ENCODE measurements at places on chromosomes 3 and 15. TPM values are rescaled to one million over a fixed set of nuclear protein-coding genes. Genes with fewer than 3 reads are reported as not detected.
A peak's percentile ranks its signal among the peaks of the same experiment; 100 is the strongest.

DNA sequence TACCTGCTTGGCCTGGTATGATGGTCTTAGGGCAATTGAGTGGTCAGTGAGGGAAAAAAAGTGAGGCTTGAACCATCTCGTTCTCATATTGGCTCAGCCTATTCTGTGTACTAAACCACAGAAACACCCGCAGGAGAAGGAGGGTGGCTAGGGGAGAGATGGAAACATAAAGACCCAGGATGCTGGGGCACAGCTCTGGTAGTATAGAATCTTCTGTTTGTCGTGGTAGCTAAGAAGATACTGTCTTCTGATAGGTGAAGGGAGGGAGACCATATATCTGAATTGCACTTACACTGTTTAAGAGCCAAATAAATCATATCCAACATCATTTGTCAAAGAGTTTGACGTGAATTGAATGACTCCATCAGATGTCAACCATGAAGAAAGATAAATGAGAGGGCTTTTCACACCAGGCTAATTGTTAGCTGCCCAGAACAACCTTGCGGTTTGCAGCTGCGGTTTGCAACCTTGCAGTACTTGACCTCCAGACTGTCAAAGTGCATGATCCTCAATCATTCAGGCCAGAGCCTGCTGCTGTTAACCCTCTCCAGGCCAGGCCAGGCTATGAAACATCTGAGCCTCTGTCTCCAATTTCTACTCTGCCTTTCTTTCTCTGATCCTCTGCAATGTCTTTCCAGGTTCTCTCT is 40.9 kb upstream of the PIK3R4 start:
- no peak for DNase-seq

DNA sequence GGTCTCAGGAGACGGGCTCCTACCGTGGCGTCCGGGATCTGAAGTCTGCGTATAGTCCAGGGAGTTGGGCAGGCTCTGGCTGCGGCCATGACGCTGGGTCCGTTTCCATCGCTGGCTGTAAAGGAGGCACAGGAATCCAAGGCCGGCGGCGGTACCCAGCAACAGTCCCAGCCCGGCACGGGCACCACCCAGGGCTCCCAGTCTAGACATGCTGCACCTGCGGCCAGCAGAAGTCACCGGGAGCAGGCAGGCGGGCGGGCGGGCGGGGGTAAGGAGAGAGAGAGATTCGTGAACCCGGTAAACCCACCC is 526 bp downstream of the RMDN3 start:
- no peak for DNase-seq

- peak; percentile 55 for DNase-seq
Observed at GRCh38 chr15:100001405-100001804, 268.2 kb upstream of the LYSMD4 start.

DNA sequence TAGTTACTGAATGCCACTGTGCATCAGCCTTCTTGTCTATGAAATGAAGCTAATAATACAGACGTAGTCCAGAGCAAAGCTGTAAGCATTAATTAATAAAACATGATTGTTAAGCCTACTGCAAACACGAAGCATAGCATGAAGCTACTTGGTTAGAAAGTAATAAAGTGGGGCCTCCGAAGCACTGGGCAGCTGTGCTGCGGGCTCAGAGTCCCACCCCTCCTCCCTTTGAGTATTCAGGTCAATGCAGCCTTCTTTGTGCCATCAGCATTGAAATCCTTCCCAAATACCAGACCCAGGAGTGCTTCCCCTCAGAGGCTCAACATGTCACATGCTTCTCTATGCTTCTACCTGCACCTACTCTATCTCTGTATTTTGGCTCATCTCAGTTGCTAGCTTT is 1112.6 kb downstream of the IGSF11 start:
- no peak for DNase-seq

DNA sequence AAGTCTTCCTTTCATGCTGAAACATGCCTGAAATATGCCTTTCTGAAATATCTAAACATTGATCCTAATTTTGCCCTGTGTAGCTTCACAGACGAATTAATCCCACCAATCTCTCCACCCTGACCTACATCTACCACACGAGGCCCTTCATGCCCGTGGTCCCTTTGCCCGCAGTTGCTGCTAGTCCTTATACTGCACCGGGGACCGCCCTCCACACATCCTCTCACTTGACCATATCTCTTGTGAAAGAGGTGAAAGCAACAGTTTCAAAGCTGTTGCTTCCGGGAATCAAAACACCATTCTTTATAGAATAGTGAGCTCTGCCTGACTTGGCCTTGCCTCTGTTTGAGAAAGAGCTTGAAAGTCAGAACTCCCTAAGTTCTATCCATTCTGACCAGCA is 499.5 kb downstream of the NTRK3 start:
- DNase-seq = no peak

- no peak for DNase-seq
Observed at GRCh38 chr15:28079313-28079969, 19.7 kb downstream of the OCA2 start.

DNA sequence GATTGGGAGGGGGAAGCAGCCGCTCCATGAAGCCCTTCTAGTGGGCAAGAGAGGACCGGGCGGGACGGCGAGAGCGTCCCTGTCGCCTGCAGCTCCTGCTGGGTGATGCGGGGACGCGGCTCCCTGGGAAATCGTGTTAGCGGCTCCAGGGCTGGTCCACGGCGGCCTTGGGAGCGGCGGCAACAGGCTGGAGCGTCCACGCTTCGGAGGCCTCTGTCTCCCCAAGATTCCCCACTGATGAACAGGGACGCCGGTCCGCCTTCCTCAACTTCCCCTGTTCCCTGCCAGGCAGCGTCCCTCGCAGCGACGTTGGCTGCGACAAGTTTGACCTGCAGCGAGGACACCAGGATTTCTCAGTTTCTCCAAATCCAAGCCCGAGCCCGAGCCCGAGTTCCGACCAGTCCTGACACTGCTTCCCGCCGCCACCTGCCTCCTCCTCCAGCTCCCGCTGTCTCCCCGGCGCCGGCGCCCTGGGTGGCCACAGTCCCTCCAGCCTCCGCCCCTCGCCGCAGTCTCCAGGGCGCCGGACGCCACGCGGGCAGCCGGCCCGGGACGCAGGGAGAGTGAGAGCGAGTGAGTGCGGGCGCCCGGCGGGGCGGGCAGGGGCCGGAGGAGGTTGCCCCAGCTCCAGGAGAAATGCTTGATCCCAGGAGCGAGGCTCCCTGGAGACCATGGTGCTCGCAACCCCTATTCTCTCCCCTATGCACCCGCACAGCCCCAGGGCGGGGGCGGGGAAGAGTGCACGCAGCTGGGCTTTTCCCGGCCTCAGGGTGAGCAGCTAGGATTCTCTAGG is 78.1 kb upstream of the RNF7 start:
- DNase-seq = peak; percentile 87

- no peak for DNase-seq
Observed at GRCh38 chr3:103059432-103059831, 624.6 kb downstream of the ZPLD1 start.

- no peak for DNase-seq
Observed at GRCh38 chr3:105801397-105801796, 67.4 kb downstream of the CBLB start.

- no peak for DNase-seq
Observed at GRCh38 chr3:10380906-10381305, 60.0 kb upstream of the SEC13 start.

- no peak for DNase-seq
Observed at GRCh38 chr3:13705702-13706280, 156.9 kb downstream of the FBLN2 start.

GRCh38 chr3:37963635-37964034 is 27.0 kb upstream of the VILL start:
- DNase-seq = no peak

DNA sequence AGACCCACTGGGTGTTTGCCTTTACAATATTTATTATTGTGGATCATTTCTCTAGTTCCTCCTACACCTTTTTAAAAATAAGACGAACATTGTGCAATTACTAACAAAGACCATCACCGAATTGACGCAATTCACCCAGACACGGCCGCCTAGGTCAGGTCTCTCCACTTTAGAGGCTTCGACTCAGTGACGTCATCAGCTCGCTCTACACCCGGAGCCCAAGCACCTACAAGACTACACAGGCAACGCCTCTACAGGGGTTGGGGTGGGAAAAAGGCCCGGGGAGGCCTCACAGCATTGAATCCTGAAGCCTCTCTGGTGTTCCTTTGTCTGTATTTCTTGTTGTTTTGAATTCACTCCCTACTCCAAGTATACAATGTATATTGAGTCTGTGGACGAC is 16.6 kb downstream of the ZIC4 start:
- DNase-seq = no peak

DNA sequence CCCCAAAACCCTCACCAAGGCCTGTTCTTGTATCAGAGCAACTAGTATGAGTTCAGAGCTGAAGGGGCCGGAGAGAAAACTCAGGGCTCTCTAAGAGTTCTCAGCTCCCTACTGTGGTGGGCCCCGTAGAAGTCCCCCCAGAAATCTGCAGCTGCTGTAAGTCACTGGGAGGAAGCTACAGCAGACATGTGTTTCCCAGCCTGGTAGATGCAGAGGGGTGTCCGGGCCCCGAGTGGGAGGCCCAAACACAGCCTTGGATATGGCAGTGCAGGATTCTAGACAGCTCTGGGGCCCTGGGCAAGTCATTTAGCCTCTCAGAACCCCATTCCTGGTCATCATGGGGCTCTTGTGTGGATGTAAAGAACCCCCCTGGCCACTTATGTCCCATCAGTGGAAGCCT is 39.2 kb upstream of the CSPG4 start:
- DNase-seq = no peak

- DNase-seq = peak; percentile 60
Observed at GRCh38 chr3:137946356-137946973, 63.5 kb upstream of the CLDN18 start.

DNA sequence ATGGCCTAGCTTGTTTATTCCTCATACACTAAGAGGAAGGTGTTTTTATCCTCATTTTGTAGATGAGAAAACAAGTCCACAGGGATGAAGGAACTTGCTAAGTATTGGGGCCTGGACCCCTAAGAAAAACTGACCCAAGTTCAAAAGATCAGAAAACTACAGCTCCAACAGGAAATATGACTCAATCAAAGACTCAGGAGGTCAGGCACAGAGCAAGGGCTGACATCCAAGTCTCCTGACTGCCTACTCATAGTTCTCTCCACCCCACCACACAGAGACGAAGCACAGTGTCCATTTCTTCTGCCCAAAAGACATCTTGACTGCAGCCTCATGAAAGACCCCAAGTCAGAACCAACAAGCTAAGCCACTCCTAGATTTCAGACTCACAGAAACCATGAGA is 26.9 kb upstream of the TPM1 start:
- no peak for DNase-seq

DNA sequence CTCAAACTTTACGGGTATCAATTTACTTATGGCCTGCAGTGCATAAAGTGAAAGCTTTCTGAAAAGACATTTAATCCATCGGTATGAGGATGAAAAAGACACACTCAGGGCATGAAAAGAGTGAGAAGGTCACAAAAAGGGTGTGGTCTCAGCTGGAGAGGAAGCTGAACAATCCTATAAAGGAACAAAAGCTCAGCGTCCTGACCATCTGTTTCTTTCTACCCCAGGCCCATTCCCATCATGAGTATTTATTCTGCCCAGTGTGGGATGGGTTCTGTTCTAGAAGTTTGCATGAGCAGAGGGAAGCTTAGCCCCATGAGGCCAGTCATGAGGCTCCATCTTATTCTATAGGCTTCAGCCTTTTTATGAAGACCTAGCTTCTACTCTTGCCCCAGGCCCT is 144.6 kb downstream of the LPP start:
- no peak for DNase-seq

DNA sequence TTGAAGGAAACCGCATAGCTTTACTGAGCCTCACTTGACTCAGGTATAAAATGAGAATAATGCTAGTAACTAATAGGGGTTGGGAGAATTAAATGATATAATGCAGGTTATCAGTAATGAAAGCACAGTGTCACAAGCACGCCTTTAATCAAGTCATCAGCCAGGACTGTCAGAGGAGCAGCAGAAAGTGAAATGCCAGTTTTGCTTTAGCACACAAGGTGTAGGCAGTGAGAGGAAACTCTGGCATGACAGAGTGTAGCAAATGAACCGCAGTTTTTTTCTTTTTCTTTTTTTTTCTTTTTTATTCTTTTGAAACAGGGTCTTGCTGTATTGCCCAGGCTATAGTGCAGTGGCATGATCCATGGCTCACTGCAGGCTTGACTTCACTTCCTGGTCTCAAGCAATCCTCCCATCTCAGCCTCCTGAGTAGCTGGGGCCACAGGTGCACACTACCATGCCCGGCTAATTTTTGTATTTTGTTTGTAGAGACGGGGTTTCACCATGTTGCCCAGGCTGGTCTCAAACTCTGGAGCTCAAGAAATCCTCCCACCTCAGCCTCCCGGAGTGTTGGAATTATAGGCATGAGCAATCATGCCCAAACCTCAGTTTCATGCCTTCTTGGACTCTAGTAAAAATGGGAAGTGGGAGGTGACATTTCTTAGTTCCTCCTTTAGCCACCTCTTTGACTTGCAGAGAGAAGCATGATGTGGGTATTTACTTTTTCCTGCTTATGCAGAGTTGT is 9.7 kb upstream of the SCAANT1 start:
- DNase-seq = no peak

DNA sequence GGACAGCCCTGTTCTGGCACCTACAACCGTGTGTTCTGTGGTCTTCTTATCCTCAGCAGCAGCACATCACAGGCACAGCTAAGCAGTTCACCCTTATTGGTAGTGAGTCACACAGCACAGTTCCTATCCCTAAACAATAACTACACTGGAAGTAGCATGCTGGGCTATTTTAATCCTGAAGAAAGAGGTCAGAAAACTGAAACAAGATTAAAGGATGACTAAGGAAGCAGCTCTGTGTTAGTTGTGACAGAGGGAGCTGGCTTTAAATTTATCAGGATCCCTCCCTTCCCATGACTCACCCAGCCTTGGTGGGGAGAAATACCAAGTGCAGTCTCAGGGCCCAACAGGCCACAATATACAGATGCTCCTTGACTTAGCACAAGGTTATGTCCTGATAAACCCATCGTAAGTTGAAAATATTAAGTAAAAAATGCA is 144.3 kb downstream of the ERC2 start:
- DNase-seq = no peak

DNA sequence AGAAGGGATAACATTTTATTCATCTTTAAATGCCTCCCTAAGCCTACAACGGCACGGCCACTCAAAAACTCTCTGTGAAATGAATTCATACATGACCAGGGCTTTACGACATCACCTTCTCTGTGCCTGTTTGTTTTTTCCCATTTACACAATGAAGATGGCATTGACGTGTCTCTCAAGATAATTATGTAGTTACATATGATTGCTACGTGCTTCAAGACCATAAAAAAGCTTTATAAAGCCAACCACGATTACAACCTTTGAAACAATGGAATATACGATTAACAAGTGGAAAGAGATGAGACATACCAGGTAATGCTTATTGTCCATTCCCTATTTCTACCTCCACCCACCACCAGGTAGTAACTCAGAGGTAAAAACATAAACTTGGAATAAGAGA is 168.4 kb downstream of the P3H2 start:
- no peak for DNase-seq

Gene LRRC34
- total RNA-seq = 1.6 TPM

Gene EXD1
- not detected for total RNA-seq

Gene SCN11A
- 0.08 TPM for total RNA-seq

Gene FRMD5
- 43.0 TPM for total RNA-seq

Gene GP9
- not detected for total RNA-seq
